IMR-90 (cell line): ENCODE measurements at places on chromosomes 16 and 17. TPM values are rescaled to one million over a fixed set of nuclear protein-coding genes. Genes with fewer than 3 reads are reported as not detected.

SULT1A4 gene
- 0.28 and 1.1 TPM in 2 replicates for total RNA-seq

DNA sequence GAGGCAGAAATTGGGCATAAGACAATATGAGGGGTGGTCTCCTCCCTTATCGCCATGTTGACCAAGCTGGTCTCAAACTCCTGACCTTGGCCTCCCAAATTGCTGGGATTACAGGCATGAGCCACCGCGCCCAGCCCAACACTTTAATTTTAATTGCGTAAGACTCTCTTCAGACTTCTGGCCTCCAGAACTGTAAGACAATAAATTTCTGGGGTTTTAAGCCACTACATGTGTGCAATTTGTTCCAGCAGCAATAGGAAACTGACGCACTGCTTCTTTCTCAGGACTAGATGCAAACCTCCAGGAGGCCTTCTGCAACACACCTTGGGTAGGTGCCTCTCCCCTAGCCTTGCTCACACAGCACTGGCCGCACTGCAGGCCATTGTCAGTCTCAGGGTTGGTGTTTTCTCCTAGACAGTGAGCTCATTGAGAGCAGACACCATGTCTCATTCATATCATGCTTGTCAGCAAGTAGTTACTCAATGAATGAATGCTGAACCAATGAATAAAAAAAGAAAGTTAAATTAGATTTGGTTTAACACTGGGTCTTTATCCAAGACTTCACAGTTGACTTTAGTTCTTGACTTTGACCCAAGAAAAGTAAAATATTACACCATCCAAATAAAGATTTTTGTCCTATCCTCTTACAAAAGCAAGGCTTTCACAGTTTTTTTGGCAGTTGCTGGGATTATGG is 5.5 kb upstream of the ACSF2 start:
- no peaks in the 10 kb centered on the region for H3K36me3 ChIP-seq
- no peaks in the 10 kb centered on the region for H3K27me3 ChIP-seq
- peaks cover 20% of the 10 kb centered on the region for H3K4me1 ChIP-seq
- no peak overlapping the region for H3K4me3 ChIP-seq
- no peak for DNase-seq
- no peak overlapping the region for H3K27ac ChIP-seq

ERN2 gene
- 0.54 TPM in 1 of 2 replicates, not detected in the other for total RNA-seq

DNA sequence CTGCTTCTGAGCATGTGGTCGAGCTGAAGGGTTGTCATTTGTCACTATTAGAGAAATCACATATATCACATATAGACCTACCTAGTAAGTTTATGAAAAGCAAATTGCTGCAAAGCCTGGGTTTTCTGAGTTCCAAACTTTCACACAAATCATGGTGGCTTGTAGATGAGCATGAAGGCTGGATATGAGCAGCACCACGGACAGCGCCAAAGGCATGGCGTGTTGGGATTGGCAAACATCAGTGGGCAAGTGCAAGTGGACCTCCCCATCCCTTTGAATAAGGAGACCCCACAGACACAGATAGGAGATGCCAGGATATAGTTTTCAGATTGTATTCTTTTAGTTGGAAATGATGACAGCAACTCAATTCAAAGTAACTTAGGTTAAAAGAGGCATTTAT is 77.6 kb upstream of the CACNG3 start:
- no peak overlapping the region for H3K27ac ChIP-seq
- H3K4me3 ChIP-seq, result no peak overlapping the region
- DNase-seq, result no peak
- H3K27me3 ChIP-seq, result no peaks in the 10 kb centered on the region
- no peaks in the 10 kb centered on the region for H3K36me3 ChIP-seq

DNA sequence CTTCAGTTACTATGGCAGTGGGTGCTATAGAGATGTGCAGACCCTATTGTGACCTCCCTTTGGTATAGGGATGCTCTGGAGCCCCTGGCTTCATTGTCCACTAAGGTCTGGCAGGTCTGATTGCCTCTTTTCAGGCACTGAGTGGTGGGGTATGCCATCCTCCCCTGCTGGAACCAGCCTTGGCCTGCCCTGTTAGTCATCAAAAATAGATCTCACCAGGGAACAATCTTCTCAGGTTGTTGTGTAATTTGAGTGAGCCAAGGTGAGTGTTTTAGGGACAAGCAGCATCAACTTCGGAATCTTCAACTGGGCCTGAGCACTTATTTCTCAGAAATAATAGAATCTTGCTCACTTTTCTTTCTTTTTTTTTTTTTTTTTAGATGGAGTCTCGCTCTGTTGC is 19.6 kb downstream of the HMOX2 start:
- no peak overlapping the region for H3K4me3 ChIP-seq
- peak overlapping the region; percentile 55 for H3K27ac ChIP-seq
- no peak for DNase-seq
- no peaks in the 10 kb centered on the region for H3K27me3 ChIP-seq

SHCBP1 gene
- total RNA-seq, result 18.3 and 35.3 TPM in 2 replicates

LRRC75A gene
- total RNA-seq, result 0.56 and 0.72 TPM in 2 replicates

DNA sequence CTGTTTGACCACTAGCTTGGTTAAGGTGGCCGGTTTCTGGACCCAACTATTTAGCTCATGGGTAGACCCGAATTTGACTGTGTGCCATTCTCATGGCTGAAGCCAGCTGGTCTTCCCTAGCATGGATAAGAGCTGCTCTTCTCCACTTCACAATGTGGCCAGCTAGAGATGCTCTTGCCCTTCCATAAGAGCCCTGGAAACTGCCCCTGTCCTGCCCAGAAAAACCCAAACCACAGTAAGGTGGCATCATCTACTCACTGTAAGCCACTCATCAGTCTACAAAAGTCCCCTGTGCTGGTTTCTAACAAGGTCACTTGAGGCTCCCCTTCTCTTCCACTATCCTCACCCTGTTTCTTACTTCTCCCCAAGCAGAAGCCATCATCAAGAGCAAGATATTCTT is 165.1 kb downstream of the HS3ST2 start:
- no peak for DNase-seq
- H3K27ac ChIP-seq, result no peak overlapping the region
- H3K4me1 ChIP-seq, result no peaks in the 10 kb centered on the region
- no peaks in the 10 kb centered on the region for H3K36me3 ChIP-seq
- H3K27me3 ChIP-seq, result no peaks in the 10 kb centered on the region

GRCh38 chr17:55134486-55135157 is 130.1 kb upstream of the HLF start:
- H3K36me3 ChIP-seq, result no peaks in the 10 kb centered on the region
- H3K4me1 ChIP-seq, result no peaks in the 10 kb centered on the region; the same call in 1 of the 2 replicates
- no peaks in the 10 kb centered on the region for H3K27me3 ChIP-seq
- no peak overlapping the region for H3K27ac ChIP-seq

GCGR gene
- not detected in 2 replicates for total RNA-seq

- H3K36me3 ChIP-seq, result no peaks in the 10 kb centered on the region
- H3K4me1 ChIP-seq, result peaks cover 19% of the 10 kb centered on the region
- no peak overlapping the region for H3K27ac ChIP-seq
Observed at GRCh38 chr17:41544491-41544892, 16.4 kb upstream of the KRT19 start.

DNA sequence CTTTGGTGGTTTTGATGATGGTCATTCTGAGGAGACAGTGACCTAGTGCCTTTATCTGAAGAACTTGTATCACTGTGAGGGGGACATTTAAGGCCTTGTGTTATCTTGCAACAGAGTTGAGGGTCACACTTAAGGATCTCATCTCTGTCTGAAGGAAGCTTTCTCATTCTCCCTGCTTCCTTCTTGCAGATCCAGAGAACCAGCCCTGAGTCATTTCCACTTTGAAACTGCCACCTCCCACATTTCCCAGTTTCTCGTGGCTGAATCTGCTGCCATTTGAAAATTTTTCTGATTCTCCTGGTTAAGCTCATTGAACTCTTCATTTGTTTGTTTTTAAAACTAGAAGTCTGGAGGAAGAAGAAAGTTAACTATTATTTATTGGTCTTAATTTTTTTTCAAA is 190.2 kb upstream of the CDH11 start:
- H3K27me3 ChIP-seq, result no peaks in the 10 kb centered on the region
- peak; percentile 68 for DNase-seq
- H3K36me3 ChIP-seq, result no peaks in the 10 kb centered on the region
- H3K4me3 ChIP-seq, result no peak overlapping the region
- H3K27ac ChIP-seq, result peak overlapping the region; percentile 38; the same call in 1 of the 2 replicates
- peaks cover 18% of the 10 kb centered on the region for H3K4me1 ChIP-seq

DNA sequence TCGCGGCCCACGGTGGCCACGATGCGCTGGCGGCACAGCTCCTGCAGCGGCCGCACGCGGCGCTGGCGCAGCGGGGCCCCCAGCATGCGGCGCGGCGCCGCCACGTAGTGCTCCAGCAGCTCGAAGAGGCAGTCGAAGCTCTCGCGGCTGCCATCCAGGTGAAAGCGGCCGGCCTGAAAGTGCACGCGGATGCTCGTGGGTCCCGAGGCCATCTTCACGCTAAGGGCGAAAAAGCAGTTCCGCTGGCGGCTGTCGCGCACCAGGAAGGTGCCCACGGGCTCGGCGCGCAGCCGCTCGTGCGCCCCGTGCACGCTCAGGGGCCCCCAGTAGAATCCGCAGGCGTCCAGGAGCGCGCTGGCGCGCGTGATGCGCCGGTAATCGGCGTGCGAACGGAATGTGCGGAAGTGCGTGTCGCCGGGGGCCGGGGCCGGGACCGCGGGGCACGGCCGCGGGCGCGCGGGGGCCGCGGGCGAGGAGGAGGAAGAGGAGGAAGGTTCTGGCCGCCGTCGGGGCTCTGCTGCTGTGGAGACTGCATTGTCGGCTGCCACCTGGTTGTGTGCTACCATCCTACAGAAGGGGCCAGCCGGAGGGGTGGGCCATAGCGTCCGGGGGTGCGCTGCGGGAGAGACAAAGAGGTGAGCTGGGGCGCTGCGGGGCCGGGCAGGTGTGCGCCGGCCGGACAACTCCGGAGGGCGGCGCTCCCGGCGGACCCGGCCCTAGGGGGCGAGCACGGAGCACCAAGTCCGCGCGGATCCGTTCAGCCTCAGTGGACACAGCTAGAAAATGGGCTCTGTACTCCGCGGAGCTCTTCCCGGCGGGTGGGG is 879 bp downstream of the SOCS1 start:
- peaks cover 31% of the 10 kb centered on the region for H3K36me3 ChIP-seq
- H3K27me3 ChIP-seq, result no peaks in the 10 kb centered on the region
- peaks cover 21% of the 10 kb centered on the region for H3K4me1 ChIP-seq

- no peaks in the 10 kb centered on the region for H3K27me3 ChIP-seq
- peaks cover 18% of the 10 kb centered on the region for H3K4me1 ChIP-seq
- peak overlapping the region; percentile 36; the same call in 1 of the 2 replicates for H3K27ac ChIP-seq
- H3K36me3 ChIP-seq, result peaks cover 34% of the 10 kb centered on the region
Observed at GRCh38 chr17:18259621-18260331, 686 bp upstream of the MIEF2 start.

GRCh38 chr16:49586466-49587450 is 213.2 kb downstream of the C16orf78 start:
- H3K4me3 ChIP-seq, result no peak overlapping the region
- no peak for DNase-seq
- H3K36me3 ChIP-seq, result no peaks in the 10 kb centered on the region
- H3K27ac ChIP-seq, result no peak overlapping the region
